ENCODE measurements at places on chromosomes 12 and 14.

- DNase-seq: no peak
Measured at GRCh38 chr14:37903343-37904191, 304.1 kb upstream of the SSTR1 start.

GRCh38 chr14:54189333-54189732, 207.5 kb upstream of the CDKN3 start:
- DNase-seq: no peak

GRCh38 chr14:38187528-38187927, 20.2 kb upstream of the SSTR1 start:
- DNase-seq: no peak

DNA sequence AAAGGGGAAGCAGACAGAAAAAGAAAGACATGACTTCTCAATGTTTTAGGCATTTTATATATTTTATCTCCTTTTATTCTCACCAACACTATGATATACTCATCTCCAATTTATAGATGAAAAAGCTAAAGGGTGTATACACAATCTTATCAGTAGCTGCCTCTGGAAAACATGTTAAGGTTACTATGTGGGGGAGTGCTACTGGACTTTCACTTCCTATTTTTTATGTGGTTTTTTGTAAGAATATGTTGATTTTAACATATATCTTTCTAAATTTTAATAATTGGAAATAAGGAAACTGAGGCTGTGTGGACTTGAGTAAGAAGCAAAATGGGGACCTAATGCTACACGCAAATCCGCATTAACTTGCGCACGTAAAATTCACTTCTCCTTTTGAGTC, 99.6 kb upstream of the PDE3A start:
- no peak for DNase-seq

DNA sequence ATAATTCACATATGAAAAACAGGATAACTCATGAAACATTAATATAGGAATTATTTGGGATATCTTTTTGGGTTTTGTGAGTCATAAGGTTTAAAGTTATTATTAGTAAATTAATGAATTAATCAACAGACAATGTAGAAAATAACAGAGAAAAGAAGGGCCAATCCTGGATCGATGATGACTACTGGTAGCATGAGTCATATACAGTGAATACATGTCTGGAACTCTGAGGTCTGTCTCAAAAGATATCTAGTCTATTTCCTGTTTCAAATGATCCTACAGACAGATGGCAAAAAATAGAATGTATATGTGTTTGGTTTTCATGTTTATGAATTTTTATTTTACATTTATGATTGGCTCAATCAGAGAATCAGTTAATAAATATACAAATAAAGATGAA, 86.4 kb upstream of the RTL1 start:
- no peak for DNase-seq

- no peak for DNase-seq
Measured at GRCh38 chr12:13304924-13305323, 108.4 kb downstream of the EMP1 start.

- no peak for DNase-seq
Measured at GRCh38 chr12:2364631-2365051, 311.9 kb downstream of the CACNA1C start.

DNA sequence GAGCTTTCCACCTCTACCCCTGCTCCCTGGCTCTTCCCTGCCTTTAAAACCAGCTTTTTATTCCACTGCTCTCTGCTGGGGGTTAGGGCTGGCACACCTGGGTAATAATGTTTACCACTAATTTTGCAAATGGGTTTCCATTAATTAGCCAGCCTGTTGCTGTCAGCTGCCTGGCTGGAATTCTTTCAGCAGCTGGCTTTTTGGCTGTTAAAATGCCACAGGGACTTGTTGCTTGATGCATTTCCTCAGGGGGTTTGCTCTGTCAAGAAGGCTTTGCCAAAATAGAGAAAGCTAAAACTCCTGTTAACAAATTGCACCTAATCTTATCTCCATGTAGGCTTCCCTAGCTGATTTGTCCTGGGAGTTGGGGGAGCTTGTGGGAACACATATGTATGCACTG, 51.8 kb upstream of the PSMC1 start:
- no peak for DNase-seq

DNA sequence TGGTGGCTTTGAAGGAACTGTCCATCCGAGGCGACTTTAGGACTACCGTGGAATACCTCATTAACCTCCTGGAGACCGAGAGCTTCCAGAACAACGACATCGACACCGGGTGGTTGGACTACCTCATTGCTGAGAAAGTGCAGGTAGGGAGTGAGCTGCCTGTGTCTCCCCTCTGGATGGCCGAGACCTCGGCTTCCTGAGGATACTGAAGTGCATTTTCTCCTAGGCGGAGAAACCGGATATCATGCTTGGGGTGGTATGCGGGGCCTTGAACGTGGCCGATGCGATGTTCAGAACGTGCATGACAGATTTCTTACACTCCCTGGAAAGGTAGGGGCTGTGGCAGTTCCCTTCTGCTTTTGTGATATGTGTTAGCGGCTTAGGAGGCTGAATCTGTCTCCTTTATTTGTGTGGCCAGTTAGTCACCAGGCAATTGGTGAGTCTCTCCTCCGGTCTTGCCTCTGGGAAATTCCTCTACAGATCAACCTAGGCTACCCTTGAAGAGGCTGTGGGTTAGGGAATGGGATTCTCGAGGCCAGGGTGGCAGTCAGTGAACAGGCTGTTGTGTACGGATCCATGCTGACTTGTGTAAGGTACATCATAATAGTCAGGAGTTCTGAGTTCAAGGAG, 75.3 kb downstream of the ACACB start:
- no peak for DNase-seq

DNA sequence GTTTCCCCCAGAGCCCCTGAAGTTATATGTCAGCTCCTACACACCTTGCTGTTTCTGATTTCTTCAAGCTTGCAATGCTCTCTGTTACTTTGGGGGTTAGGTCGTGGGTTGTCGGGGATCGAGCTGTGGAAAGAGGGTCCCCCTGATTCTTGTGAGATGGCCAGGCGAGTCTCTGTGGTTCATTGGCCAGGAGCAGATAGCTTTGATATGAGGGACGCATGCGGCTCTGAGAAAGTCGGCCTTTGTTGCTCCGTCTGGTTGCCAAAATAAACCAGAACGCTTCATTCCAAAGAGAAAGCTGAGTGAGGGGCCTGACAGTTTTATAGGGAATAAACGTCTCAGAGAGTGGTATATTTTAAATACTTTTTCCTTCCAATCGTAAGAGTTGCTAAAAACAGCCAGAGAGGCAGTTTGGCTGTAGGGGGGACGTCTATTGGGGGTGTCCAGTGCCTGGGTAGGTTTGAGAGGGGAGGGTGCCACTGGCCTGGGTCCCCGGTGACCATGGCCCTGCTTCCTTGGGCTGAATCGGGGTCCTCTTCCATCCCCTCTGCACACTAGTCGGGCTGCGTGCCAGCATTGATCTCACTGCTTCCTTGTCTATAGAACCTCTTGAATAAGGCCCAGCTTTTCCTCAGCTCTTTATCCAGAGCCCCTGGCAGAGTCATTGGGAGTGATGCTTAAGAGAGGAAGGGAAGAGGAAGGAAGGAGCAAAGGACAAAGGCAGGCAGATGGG, 18.9 kb downstream of the CCND2 start:
- DNase-seq: no peak

GRCh38 chr14:69370061-69370460, 28.0 kb downstream of the ERH start:
- DNase-seq: no peak

GRCh38 chr12:62604871-62605270, 138.2 kb downstream of the MON2 start:
- no peak for DNase-seq

GRCh38 chr14:105326891-105327694, 12.5 kb downstream of the PACS2 start:
- DNase-seq: no peak

DNA sequence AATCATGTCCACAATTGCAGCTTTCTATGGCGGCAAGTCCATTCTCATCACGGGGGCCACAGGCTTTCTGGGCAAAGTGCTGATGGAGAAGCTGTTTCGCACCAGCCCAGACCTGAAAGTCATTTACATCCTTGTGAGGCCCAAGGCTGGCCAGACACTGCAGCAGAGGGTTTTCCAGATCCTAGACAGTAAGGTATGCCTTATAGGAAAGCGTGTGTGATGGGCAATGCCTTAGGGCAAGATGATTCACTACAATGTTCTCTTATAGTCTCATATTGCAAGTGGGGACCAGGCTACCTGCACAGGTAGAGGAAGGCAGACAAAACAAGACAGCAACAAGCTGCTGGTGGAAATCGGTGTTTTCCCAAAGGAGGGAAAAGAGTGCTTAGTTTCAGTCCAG, 110.5 kb downstream of the ERGIC2 start:
- DNase-seq: no peak

- DNase-seq: no peak
Measured at GRCh38 chr14:94774344-94775090, 4.6 kb upstream of the GSC start.

GRCh38 chr14:96741151-96741977, 55.8 kb upstream of the VRK1 start:
- no peak for DNase-seq

- DNase-seq: peak; percentile 18
Measured at GRCh38 chr12:51811203-51812202, 37.0 kb downstream of the FIGNL2 start.

- no peak for DNase-seq
Measured at GRCh38 chr12:89305373-89305772, 46.9 kb downstream of the DUSP6 start.

DNA sequence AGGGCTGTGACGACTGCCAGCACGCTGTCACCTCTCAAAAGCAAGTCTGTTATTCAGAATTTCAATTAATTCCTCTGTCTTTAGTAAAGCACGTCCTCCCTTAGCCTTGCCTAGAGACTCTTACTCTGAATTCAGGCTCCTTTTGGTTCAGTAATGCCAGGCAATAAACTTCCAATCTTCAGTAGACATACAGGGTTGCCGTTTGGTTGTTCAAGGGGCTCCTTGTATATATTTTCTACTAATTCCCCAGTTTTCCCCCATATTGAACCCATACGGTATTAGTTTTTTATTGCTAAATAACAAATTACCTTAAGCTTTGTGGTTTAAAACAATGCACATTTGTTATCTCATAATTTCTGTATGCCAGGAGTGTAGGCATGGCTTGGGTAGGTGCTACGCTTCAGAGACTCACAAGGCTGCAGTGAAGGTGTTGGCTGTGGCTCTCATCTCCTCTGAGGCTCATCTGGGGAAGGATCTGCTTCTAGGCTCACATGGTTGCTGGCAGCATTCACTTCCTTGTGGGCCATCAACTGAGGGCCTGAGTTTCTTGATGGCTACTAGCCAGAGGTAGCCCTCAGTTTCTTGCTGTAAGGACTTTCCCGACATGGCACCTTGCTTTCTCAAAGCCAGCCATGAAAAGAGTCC, 7.3 kb upstream of the CLECL1 start:
- DNase-seq: no peak

- DNase-seq: no peak
Measured at GRCh38 chr14:76699939-76700590, 61.2 kb upstream of the VASH1 start.

DNA sequence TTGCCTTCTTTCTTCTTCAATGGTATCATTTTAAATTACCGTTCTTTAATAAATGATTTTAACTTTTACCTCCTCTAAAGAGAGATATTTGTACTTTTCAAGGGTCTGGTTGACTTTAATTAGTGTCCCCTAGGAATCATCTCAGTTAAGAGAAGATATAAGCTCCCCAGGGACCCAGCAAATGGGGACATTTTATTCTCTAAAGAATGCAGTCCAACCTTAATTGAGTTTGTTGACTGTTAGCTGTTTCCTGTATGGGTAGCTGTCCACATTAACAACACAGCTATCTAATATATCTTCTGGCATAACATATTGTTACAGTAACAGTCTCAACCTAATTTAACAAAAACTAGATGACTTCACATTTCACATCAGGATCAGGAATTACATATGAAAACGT, 241.6 kb upstream of the NPAS3 start:
- DNase-seq: no peak

GRCh38 chr12:29146196-29146595, 2.9 kb upstream of the FAR2 start:
- DNase-seq: no peak

DNA sequence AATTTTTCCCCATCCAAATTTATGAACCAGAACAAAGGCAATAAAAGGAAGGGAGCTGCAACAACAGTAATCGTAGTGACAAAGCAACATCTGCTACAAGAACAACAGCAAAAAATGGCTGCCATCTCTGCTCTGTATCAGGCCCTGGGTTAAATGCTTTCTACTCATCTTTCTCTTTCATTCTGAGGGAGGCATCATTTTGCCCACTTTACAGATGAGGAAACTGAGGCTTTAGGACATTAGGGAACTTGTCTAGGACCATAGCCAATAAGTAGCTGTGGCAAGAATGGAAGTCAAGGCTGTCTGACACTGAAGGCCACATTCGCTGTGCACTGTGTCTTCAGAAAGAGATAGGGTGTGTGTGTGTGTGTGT, 192.4 kb upstream of the NUDT4 start:
- DNase-seq: no peak

DNA sequence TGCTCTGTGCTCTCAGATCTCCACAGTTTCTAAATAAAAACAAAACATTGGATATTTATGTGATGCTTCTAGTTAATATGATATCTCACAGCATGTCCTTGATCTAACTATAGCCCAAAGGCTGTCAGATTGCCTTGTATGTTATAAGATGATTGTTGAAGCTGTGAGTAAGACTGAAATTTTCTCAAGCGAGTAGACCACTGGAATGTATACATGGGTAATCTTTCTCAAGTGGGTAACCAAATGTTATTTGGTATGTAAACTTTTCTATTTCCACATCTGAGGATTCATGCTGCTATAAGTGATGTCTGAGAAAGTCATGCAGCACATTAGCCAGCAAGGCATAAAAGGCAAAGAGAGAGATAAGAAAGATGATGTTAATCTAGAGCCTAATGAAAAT, 886.7 kb downstream of the NRXN3 start:
- DNase-seq: no peak

- no peak for DNase-seq
Measured at GRCh38 chr14:104023325-104024055, 62.0 kb upstream of the ASPG start.

DNA sequence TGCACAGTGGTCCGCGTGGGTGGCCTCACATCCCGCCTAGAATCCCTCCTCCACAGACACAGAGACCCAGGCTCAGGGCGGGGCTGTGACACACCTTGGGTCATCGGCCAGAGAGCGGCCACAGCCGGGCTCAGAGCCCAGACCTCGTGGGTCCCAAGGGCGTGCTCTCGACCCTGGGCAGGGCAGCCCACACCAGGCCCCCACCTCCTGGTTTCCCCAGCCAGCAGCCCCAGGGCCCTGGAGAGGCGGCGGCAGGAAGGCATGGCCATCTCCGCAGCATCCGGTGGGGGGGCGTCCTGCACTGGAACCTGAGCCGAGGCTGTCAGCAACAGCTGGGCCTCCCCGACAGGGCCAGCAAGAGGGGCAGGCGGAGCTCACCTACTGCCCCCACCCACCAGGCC, 15.2 kb downstream of the JAG2 start:
- no peak for DNase-seq

GRCh38 chr12:132437252-132437932, 52.6 kb upstream of the FBRSL1 start:
- no peak for DNase-seq

DNA sequence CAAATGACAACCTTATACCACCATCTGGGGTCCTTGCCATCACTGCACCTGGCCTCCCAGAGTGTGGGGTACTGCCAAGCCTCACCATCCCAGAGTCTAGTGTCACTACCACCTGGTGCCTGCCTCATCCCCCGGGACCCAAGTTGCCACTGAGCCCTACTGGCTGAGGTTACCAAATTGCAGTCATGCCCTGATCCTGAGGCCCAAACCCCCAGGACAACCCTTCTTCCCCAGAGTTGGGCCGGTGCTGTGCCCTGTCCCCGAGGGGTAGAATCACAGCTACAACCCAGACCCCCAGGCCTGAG, 8.4 kb upstream of the SFSWAP start:
- DNase-seq: no peak

GRCh38 chr12:101670007-101670671, 27.3 kb upstream of the CHPT1 start:
- no peak for DNase-seq

- no peak for DNase-seq
Measured at GRCh38 chr12:67705394-67706370, 57.1 kb downstream of the DYRK2 start.

All from NCI-H2029 (cell line).